Activated CD8-positive, alpha-beta memory T cell treated with anti-CD3 and anti-CD28 coated beads, Interleukin-2, amount 10 ng/mL, durations not matched to agents 7 days and 5 days (primary cell): ENCODE measurements at places on chromosomes 5 and 9.

DNA sequence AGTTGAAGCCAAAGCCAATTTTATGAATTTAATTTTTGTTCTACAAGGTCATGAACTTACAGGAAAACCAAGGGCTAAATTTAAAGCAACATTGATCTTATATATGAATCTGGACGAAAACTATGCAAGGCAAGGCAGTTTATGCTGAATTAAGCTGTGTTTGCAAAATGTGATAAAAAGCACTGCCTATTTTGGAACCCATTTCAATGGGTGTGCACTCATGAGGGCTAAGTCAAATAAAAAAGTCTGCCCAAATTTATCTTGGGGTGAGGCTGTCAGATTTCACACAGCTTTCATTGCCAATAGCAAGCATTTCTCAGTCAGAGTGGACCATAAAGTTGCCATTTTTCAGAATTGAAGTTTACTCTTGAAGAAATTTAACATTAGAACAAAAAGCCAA, 199.9 kb downstream of the LURAP1L start:
- no peak for DNase-seq

- no peak for DNase-seq
Observed at GRCh38 chr9:82563094-82563493, 499.8 kb downstream of the RASEF start.

GRCh38 chr5:25006237-25006636, 361.5 kb upstream of the CDH10 start:
- no peak for DNase-seq

DNA sequence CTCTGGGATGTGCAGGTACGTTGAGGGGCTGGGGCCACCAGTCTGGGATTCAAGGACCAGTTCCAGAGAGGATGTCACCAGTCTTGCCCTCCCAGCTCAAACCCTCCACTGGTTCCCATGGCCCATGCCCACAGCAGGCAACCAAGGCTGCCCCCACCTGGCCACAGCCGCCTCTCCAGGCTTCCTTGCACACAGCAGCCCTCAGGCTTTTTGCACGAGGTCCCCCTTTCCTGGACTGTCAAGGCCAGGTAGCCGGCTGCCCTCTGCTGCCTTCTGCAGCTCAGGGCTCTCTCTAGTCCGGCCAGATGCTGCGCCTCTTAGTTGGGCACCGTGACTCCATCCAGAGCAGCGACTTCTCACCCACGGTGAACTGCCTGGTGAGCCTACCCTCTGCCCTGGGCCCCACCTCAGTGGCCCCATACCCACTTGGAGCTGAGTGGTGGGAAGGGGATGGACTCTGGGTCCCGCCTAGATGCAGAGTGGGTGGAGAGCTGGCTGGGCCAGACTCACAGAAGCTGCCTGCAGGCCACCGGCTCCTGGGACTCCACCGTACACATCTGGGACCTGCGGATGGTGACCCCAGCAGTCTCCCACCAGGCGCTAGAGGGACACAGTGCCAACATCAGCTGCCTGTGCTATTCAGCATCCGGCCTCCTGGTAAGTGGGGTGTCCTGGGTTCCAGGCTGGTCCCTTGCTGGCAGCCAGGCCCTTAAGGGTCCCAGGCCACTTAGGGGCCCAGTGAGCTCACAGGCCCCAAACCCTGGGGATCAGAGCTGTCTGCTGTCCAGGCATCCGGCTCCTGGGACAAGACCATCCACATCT, 2.9 kb downstream of the WDR38 start:
- no peak for DNase-seq

- no peak for DNase-seq
Observed at GRCh38 chr5:125228363-125229070, 482.1 kb upstream of the ZNF608 start.

- no peak for DNase-seq
Observed at GRCh38 chr5:91224456-91224855, 158.7 kb downstream of the ARRDC3 start.

DNA sequence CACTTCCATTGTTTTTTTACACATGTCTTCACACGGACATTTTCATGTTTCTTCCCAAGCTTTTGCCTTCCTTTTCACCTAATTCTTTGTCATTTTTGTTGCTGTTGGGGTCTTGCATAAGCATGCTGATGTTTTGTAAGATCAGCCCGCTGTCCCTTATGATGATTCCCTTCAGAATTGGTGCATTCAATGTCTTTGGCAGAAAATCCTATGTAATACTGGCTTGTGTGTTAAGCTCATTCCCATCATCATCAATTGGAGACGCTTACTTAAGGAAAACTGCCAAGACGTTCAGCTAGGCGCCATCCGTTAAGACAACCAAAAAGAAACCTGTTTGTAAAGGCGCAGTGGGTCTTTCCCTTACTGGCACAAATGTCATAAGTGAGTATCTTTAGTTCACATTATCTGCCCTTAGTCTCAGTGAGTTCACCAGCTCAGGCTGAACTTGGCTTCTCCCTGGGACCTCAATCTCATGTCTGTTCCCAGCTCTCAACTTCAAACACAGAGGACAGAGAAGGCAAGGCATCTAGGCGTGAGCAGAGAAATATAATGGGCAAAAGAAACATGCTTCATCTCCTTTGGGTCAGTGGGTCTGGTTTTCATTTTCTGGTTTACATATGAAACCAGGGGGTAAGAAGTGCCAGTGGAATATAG, 97.9 kb downstream of the EFNA5 start:
- no peak for DNase-seq

GRCh38 chr9:79857188-79857587, 285.4 kb downstream of the TLE4 start:
- DNase-seq: no peak

DNA sequence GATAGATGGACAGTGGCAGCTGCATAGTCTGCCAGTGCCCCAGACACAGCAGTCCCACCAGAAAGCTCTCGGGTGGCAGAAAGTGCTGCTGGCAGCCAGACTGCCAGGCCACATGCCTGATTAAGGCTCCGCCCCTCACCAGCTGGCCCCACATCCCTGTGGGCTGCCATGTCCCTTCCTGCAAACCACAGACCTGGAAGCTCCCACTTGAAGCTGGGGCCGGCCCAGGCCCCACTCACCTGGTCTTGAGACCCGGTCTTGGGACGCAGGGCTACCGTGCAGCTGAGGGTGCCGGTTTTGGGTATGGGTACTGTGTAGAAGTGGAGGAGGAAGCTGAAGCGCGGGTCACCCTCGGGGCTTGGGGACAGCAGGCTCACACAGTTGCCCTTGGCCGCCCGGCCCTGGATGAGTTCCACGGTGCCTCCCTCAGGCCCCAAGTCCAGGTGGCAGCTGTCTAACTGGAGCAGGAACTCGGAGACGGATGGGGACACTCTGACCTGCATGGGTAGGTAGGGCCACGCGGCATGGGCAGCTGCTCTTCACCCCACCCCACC, 15.3 kb downstream of the FPGS start:
- DNase-seq: no peak

DNA sequence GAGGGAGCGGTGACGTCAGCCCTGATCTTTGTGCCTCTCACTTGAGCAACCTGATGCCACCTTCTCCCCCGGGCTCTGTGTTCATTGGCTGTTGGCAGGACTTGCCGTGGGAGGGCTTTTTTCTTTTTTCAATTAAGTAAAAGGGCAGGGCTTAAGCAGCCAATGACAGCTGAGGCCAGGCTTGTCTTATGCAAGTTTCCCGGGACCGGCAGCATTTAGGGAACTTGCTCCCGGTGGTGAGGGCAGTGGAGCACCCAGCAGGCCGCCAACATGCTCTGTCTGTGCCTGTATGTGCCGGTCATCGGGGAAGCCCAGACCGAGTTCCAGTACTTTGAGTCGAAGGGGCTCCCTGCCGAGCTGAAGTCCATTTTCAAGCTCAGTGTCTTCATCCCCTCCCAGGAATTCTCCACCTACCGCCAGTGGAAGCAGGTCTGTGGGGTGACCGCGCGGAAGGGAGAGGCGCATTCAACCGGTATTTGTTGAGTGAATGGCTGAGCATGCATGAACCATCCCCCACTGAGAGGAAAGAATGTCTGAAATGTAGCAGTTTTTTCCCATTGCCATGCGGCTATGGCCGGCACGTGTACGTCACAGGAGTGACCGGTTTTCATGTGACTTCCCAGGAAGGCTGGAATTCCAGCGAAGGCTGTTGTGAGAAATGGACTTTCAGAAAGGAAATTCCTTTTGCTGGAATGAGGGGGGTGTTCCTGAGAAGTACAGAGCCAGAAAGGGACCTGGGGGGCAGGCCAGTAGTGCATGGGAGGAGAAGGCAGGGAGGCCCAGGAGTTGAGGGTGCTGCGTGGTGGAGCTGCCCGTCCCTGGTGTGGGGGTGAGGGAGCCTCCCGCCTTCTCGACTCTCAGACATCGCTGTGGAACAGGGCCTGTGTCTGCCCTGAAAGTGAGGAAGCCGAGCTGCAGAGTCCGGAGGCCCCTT, 29.0 kb downstream of the PTGES2 start:
- no peak for DNase-seq

DNA sequence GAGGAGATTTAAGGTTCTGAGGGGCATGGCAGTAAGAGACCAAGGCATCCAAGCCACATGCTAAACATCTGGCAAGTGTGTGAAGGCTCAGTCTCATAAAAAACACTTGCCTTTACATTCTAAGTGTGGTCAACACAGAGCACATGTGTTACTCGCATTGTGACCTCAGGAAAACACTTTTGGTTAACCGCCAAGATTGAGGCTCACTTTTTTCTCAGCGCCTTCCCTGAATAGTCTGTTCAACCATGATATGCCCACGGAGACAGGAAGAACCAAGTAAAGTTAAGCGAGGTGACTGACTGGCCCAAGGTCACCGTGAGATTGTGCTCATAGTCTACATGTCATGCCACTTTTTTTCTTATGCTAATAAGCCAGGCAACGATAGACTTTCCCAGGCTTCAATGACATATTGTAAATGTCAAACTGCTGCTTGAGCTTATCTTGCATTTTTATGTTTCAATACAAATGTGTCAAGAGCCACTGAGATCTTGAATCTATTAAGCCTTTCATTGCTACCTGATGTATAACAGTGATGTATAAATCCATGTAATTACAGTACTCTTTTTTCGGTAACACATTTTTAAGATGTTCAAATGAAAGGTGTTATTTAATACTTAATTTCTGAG, 21.1 kb upstream of the IL9 start:
- peak; percentile 70 for DNase-seq

DNA sequence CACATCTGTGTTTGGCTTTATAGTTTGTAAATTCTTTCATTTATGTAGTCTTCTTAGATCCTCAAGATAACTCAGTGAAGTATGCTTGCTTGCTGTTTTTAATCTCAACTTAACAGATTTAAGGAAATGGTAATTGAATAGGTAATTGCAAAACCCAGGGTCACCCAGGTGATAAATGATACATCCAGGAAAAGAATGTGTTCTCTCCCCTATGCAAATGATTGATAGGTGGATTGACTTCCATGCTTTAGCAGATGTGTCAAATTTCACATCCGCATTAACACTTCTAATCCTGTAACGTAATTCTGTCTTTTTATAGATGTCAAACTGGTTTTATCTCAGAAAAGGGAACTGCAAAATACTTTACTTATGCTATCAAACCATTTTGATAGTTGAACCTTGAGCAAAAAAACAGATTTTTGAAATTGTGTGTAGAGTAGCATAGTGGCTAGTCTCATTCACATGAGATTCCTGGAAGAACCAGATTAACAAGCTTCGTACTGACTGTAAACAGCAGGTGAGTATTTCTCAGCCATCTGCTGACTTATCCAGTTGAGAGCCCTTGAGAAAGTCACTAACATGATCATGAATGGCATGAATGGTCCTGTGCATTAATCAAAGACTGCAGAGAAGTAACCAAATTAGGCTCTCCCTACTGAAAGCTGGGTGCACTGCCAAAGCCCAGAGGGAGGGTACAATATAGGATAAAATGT, 86.7 kb upstream of the PAM start:
- no peak for DNase-seq

GRCh38 chr9:74275872-74276508, 221.1 kb upstream of the RORB start:
- no peak for DNase-seq

DNA sequence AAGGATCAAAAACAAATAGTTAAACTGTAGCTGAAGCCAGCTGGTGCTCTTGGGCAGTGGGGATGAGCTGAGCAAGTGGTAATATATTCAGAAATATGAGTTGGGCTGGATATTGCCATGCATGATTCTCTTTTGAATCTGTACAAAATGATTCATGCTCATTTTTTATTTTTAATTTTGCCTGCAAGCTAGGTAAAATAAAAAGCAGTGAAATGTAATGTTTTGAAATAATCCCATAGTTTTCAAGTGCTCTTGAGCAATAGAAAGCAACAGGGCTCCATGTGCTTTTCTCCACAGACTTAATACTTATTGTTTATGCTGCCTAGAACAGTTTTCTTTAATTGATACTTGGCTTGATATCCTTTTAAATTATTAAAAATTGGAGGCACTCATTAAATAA, 489.3 kb downstream of the TLE4 start:
- no peak for DNase-seq

- DNase-seq: no peak
Observed at GRCh38 chr5:159339460-159339859, 9.2 kb upstream of the IL12B start.

DNA sequence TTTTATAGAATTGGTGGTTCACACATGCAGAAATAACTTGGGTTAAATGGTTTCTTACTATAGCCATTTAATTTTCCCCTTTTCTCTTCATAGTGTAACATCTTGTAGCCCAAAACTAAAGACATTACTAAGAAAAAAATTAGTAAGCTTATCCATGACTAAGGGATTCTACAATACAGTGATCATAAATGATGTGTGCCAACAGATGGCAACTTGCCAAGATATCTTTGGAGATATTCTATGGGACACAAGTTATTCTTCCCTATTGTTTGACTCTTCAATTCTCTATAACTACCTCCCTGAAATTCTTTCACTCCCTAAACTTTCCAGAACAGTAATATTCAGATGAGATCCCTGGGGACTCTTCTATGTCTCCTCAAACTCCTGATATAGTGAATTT, 580.6 kb downstream of the PTPRD start:
- no peak for DNase-seq

DNA sequence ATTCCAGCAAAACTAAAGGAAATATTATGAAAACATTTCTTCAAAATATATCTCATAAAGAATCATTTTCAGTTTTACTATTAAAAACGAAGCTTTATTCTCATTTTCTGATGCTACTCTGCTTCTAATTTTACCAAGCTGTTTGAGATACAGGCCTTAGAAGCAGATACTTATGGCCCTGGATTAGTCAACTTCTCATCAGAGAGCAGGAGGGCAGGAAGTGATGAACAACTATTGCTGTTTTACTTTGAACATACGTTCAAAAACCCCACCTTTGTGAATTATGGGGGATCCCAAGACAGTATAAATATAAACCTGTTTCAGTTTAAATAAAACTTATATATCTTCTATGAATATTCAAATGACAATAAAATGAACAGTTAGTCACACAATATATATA, 16.0 kb downstream of the MPDZ start:
- no peak for DNase-seq

DNA sequence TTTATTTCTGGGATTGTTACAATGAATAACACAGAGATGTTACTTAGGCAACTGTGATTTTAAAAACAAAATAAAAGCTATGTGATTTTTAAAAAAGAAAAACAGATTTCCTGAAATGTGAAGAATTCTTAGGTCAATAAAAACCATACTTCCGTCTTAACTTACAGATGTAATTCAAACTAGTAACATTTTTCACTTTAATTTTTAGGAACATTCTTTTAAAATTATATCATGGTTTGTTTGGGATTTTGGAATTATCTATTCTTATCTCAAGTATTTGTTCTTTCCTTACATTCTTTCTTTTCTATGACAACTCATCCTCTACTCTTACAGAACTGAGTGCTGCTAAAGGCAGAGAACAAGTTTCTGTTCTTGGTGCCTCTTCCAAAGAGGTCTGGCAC, 159.5 kb downstream of the RAPGEF6 start:
- DNase-seq: no peak
